ENCODE measurements at places on chromosomes 2 and 18.

DNA sequence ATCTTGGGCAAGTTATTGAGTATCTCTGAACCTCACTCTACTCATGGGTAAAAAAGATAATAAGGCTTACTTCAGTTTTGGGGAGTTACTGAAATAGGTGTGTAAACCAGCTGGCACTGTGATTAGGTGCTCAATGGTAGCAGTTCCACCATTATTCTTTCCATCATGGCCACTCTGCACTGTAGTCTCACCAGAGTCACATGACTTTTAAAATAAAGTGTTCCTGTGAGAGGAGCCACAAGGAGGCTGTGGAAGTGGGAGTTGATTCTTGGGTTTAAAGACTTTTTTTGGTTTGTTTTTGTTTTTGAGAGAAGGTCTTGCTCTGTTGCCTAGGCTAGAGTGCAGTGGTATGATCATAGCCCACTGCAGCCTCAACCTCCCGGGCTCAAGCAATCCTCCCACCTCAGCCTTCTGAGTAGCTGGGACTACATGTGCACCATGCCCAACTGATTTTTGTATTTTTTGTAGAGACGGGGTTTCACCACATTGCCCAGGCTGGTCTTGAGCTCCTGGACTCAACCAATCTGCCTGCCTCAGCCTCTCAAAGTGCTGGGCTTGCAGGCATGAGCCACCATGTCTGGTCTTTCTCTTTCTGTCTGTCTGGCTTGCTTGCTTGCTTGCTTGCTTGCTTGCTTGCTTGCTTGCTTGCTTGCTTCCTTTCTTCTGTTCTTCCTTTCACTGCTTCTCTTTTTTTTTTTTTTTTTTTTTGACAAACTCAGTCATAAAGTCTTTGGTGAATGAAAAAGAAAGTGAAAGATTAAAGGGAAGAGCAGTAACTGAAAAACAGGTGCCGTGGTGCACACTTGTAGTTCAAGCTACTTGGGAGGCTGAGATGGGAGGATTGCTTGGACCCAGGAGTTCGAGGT lies 21.2 kb upstream of the ACVR1 start:
- no peak for DNase-seq

DNA sequence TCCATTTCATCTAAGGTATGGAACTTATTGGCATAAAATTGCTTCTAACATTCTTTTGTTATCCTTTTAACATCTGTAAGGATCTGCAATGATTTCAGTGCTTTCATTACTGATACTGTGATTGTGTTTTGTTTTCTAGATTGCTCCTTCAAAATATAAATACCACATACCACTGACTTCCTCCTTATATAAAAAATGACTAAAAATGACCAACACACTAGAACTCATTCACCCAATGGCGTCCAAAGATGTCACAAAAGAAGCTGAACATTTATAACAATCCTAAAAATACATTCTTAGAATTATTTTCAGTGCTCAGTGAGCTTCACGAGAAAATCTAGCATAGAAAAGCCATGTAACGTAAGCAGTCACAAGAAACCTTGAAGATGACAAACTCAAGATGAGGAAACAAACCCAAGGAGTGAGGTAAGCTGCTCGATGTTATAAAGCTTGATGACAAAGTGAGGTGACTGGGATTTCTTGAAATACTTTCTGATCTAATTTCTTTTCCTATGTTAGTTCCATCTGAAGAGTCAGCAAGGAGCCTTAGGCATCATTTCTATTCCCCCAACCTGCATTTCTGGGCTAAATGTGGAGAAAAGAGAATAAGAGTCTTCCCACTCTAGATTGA lies 42.6 kb downstream of the PNO1 start:
- DNase-seq = no peak

DNA sequence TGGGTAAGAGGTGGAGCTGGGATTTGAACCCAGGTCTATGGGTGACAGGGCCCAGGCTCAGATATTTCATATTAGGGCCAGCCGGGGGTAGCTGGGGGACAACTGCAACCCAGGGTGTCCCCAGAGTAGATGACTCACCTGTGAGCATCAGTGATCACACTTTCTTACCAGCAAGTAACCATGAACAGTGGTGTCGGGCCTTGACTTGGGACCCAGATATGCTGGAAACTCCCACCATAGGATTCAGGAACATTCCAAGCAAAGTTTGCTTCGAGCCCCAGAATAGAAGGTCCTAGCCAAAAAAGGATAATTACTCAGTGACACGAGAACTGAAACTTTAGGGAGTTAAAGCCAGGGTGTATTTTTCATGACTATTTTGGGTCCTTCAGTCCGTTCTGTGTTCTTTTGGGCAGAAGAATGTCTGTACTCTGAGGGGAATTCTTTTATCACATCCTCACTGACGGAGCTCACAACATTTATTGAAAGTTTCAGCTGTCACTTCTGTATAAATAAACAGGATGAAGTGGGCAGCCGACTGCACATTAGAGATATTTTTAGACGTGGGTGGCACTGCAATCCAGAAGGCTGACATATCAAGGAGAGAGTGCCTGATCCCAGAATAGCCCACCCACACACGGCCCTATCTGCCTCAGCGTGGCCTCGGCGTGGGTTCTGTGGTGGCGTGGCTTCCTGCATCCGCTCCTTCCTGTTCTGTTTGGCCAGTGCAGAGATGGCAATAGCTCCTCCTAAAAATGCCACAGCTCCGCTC lies 45.6 kb downstream of the RAMP1 start:
- DNase-seq = no peak

GRCh38 chr2:136254681-136255080 lies 136.7 kb upstream of the CXCR4 start:
- DNase-seq = no peak

DNA sequence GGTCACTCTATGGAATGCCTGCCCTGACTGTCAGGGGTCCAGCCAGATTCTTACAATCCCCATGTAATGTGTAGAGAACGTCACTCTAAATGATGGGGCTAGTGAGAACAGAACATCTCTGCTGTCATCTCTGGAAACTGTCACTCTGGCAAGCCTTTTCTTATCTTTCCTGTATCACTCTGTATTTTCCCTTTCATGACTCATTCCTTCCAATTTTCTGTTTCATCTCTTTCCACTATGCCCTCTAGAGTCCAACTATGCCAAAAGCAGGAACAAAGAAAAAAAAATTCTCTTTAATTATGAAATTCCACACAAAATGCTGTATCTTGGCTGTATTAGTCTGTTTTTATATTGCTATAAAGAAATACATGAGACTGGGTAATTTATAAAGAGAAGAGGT lies 608.8 kb downstream of the ADCYAP1 start:
- no peak for DNase-seq

DNA sequence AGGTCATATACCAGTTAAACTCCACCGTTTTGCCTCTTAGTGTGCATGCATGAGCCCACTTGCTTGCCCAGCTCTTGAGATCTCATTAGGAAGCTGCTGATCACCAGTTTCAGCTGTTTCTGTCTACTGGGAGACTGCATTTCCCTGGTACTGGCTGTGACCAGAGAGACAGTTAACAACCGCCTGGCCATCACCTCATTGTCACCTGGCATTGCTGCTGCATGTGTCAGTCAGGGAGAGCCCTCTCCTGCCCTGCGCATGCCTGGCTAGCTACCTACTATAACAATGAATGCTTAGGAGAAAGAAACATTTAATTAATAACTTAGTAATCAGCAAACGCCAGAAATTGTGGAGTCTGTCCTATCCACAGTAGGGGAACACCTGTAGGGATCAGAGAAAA lies 265.8 kb upstream of the CYRIA start:
- no peak for DNase-seq

DNA sequence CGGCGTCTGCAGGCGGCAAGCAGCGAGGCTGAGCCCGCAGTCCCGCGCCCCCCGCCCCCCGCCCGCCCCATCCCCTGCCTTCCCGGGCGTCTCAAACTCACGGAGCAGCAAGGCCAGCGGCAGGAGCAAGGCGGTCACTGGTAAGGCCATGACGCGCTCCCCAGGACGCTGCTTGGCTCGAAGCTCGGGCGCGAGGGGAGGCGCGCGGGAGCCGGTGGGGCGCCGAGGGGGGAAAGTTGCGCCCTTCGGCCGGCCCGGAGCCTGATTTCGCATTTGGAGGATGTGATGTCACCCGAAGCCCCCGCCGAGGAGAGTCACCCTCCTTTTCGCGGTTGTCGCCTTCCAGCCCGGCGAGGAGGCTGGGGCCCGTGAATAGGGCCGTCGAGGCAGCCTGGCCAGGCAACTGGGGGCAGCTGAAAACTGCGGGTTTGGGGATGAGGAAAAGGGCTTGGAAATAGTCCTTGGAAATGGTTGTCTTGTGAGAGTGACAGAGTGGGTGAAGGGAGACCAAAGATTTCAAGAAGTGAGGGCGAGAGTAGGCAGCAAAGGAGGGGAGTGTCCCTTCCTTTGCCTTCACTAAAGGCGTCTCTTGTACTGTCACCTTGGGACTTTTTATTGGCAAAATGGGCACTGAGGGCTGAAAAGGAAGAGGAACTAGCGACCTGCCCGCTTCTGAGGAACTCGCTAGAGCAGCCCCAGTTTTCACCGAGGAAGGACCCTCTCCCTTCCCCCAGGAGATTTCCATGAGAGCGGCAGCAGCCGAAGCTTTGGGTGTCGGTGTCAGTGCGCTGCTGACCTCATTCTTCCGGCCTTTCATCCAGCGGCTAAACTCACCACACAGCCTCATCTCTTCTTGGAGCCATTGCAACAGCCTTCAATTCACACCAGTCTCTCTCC lies at the start of gene CD8A:
Gene CD8A, minus strand, starts transcription at position 238 of the 897 bp plus-strand sequence. Its CDS starts 88 bp downstream, at position 150.
- DNase-seq = no peak

DNA sequence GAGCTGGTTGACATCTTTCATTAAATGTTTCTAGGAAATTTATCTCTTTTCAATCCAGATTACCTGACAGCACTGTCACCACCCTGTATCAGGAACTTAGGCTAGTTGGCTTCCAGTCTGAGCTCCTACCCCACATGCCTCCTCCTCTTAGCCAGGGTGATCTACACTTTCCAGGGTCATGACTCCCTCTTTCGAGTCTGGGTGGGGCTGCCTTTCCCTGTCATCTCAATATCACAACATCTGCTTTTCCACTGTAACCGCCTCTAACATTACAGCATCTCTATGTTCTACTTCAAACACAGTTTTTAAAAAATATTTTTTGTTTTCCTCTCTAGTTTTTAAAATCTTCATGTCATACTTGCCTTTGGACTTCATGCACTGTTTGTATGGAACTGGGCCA lies 129.2 kb downstream of the RBMS1 start:
- no peak for DNase-seq

- no peak for DNase-seq
Observed at GRCh38 chr18:24976502-24976901, 375.5 kb downstream of the ZNF521 start.

- no peak for DNase-seq
Observed at GRCh38 chr2:231369580-231370428, 25.7 kb upstream of the B3GNT7 start.

GRCh38 chr18:55550471-55550870 lies 37.5 kb downstream of the TCF4 start:
- DNase-seq = no peak

DNA sequence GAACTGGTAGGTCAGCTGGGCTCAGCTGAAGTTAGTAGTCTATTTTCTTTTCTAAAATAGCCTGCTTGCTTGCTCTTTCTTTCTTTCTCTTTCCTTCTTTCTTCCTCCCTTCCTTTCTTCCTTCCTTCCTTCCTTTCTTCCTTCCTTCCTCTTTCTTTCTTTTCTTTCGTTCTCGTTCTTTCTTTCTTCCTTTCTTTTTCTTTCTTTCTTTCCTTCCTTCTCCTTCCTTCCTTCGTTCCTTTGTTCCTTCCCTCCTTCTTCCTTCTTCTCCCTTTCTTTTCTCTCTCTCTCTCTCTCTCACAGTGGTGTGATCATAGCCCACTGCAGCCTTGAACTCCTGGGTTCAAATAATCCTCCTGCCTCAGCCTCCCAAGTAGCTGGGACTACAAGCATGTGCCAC lies 29.2 kb upstream of the KDM3A start:
- DNase-seq = no peak

Data from activated CD4-positive, alpha-beta T cell treated with anti-CD3 and anti-CD28 coated beads for 1 hour (primary cell).